ENCODE measurements at places on chromosomes 6 and 20.

GRCh38 chr20:4672948-4673347 is 48.8 kb upstream of the PRND start:
- no peak for DNase-seq

DNA sequence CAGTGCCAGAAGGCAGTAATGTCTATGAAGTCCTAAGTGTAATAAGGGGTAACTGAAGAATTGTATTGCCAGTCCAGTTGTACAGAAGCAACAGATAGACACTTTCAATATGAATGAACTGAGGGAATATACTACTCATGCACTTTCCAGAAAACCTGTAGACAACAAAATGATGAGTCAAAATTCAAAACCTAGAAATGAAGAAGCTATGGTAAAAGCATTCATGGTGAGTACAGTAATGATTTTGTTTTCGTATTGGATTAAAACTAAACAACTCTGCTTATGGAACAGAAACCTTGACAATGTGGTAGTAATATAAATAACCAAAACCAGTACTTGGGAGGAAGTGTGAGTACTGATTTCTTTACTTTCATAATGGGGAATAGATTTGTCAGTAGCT is 35.0 kb downstream of the ARMC2 start:
- DNase-seq = no peak

DNA sequence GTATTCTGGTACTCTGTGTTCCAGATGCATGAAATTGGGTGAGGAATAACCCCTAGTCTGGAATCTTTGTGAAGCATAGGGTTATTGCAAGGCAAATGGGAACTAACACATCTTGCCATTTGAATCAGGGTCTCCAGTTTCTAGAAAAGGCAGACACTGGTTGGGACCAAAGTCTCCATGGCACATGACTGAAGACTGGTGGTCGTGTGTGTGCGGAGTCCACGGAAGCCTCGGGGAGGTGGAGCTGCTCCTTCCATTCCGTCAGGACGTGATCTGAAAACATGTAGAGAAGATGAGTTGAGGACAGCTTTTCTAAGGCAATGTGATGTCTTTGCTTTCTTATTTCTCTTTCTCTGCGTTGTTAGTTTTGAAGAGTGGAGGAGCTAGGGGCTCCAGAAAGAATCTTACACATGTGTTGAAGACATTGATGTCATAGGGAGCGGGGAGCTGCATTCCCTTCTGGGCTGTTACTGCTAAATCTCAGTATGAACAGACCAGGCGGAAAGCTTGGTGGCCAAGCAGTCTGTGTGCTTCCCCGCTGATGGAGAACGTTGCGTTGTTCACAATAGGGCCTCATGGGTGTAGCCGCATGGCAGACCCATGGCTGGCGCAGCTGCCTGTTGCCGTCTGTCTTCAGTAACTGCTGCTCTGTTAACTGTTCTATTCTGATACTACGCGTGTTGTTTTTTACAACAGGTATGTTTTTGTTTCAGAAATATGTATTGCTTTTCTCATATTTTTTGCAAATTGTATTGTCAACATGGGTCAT is 4.8 kb upstream of the SLC17A9 start:
- no peak for DNase-seq

DNA sequence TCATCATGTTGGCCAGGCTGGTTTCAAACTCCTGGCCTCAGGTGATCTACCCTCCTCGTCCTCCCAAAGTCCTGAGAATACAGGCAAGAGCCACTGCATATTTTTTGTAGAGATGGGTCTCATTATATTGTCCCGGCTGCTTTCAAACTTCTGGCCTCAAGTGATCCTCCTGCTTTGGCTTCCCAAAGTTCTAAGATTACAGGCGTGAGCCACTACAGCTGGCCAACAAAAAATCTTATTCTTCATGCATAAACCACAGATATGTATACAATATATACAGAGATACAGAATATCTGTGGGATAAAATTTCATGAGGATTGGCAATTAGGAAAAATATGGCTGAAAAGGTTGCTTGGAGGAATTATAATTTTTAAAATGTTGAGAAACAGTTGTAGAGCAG is 49.9 kb downstream of the SLC35A1 start:
- DNase-seq = no peak

- no peak for DNase-seq
Measured at GRCh38 chr6:38273325-38273724, 366.4 kb downstream of the BTBD9 start.

DNA sequence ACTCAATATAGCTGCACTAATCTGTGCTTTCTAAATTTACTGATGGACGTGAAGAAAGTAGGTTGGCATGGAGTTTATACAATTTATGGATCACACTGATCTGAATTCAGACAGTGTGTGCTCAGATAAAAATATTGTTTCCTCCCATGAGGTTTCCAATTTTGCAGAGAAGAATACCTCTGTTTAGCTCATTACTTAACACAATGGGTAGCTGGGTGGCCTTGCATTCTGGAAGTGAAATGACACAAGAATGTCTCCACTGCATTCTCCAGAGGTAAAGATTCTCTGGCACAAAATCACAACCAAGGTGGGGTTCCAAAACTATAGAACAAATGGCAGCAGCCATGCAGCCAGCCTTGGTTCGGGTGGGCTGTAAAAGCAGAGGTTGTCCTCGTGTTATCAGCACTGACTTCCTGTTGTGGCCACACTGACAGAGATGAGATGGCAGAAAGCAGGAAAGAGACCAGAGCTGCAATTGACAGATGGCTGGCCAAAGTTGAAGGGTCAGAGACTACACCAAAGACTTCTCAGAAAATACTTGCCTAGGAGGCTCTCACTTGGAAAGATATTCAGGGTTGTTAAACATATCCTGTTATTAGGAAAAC is 50.2 kb downstream of the HDAC2 start:
- no peak for DNase-seq

- no peak for DNase-seq
Measured at GRCh38 chr6:147941143-147941542, 401.5 kb upstream of the SASH1 start.

DNA sequence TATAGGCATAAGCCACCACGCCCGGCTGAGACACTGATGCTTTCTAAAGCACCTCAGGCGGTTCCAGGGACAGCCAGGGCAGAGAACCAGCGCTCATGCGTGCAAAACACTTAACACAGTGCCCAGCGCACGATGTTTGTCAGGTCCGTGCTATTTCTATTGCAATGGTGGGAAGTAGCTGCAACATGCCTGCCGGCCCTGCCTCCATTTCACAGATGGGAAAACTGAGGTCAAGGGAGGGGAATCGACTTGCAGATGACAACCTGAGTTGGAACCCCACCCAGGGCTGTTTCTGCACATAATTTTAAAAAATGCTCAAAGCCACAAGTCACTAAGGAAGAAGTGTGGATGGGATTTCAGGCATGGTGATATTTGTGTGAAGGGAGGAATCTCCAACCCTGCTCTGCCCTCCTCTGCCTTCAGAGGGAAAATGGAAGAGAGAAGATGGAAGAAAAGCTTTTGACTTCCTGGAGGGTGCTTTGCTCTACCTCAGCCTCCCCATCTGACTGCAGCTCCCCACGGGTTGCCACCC is 39.9 kb downstream of the KIAA1755 start:
- DNase-seq = no peak

- no peak for DNase-seq
Measured at GRCh38 chr6:35237476-35237875, 22.1 kb upstream of the ZNF76 start.

- DNase-seq = no peak
Measured at GRCh38 chr6:167013067-167013466, 13.9 kb downstream of the CEP43 start.

Data from RWPE1 (cell line).